ENCODE measurements at places on chromosomes 5 and 9.
A peak's percentile ranks its signal among the peaks of the same experiment; 100 is the strongest.

GRCh38 chr5:172364773-172365172, 81.2 kb upstream of the UBTD2 start:
- no peak for DNase-seq

DNA sequence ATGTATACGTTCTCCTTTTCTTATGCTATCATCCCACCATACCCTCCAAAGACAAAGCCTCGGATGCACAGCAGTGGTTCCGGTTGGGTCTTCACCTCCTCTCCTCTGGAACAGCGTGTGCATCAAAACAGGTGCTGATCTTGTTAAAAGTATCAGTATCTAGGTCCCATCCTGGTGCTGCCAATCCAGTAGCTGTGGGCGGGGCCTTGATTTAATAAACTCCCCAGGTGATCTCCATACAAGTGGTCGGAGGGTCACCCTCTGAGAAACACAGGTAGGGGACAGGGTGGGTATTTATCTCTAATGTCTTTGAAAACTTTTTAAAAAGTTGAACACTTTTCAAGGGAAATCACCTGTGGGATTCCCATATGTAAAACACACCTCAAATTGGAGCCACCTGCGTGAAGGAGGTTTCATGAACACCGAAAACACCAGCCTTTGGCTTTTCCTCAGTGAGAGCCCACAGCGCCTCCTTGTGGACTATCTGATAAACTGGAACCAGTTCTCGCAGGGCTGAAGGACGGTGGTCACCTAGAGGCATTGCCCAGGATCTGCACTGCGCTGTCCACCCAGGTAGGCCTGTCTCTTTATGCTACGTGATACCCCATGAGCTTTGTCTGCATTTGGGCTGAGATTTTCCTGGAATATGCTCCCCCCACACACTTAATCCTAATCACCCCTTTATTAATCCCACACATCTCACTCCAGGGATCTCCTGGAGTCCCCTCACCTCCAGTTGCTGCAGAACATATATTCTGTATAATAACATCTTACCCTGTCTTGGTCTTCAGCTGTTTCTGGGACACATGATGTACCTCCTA, 80.5 kb upstream of the EPB41L4B start:
- DNase-seq = no peak

DNA sequence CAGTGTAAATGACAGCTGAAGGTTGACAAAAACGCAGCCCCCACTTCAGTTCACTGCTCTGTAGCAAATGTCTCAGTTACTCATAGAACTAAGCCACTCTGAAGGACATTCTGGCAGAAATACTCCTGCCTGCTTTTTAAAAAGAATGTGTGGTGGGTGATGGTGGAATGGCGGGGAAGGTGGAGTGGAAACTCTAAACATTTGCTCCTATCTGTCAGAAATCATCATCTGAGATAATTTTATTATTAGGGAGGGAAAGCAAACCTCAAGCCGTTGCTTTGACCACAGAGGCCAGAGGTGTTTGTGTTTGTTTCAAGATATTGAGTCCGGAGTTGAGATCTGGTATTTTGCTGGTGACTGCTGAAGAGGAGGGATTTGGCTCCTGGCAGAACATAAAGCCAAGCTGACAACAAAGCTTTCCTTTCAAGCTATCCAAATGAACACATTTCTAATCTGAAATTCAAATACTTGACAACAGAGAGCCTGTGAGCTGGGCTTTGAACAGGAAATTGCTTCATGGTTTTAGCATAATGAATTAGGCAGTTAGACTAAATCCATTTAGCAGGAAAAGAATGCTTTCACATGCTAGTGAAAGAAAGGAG, 362.7 kb downstream of the CSNK1G3 start:
- DNase-seq = no peak

DNA sequence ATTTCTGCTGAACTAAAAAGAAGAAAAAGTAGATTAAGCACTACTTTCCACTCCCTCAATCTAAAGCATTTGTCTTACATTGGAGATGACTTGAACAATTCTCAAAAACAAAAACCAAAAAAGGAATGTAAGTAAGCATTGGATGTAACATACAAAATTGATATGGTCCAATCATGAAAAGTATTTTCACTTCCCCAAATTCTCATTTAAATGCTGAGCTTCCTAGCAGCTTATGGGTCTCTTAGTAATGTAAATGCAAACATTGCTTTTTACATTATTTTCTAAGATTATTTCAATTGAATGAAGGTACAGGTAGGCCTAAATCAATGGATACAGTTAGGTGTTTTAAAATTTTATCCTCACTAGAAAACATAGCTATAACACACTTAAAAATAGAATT, 20.0 kb downstream of the ANKH start:
- DNase-seq = no peak

DNA sequence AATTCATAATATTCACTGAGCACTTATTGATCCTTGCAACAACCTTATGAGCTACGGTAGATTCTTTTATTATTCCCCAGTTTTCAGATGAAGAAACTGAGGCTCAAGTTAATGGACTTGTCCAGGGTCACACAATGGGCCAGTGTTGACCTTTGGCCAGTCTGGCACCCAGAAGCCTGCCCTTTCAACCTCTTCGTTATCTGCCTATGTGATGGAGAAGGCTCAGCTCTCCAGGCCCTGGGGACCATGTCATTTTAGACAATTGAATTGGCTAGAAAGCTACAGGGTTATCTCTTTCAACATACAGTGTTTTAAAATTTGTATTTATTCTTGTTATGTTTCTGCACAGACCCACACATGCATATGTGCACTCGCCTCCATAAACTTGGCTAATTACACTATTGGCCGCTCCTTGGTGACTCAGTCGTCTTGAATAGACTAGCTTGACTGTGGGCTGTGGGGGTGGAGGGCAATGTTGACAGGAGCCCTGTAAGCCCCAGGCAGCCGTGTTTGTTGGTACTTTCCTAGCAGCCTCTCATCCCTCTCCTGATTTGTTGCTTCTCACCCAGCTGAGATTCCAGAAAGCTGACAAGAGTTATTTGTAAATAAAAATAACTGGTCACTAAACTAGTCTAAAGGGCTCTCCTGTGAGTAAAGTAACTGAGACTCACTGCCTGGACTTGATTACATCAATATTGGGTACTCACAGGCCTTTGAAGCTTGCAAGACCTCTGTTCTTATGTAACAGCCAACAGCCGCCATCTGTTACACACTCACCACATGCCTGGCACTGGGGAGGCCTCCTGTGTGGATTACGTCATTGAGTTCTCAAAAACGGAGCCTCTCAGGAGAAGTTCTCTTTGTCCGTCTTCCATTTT, 8.5 kb upstream of the ANGPTL2 start:
- DNase-seq = no peak

- DNase-seq = no peak
Observed at GRCh38 chr5:32254881-32255539, 57.7 kb downstream of the MTMR12 start.

DNA sequence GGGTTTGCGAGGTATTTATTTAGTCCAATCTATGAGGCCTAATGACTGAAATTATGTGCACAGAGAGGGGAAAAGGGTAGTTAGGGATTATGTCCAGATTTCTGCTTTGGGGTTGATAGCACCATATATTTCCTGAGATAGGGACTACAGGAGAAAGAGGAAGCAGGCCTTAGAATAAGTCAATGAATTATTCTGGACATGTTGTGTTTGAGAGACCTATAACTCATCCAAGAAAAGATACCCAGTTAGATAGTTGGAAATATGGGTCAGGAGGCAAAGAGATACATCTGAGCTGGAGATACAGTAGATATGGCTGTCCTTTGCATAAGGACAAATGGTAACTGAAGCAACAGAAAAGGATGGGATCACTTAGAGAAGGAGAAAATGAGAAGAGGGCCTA, 53.1 kb downstream of the NR3C1 start:
- no peak for DNase-seq

GRCh38 chr9:72012646-72013045, 47.8 kb downstream of the C9orf57 start:
- DNase-seq = no peak

DNA sequence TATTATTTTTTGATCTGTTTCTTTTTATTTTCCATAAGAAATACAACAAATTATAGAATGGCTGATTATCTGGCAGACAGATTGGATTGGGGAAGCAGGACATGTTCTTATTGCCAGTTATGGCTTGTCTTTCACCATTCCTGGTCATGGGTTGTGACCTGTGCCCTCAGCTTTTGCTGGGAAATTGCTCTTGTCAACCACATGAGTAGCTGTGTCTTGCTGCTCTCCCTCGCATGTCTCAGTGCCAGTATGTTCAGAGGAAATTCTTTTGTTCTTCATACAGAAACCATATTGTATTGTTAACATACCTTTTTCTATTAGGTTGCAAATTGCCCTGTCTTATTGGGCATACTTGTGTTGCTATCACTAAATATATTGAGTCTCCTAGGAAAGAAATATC, 344.1 kb downstream of the OSTF1 start:
- no peak for DNase-seq

GRCh38 chr9:101530076-101530711, 3.5 kb upstream of the RNF20 start:
- DNase-seq = peak; percentile 61

GRCh38 chr5:17177501-17178372, 39.7 kb upstream of the BASP1 start:
- no peak for DNase-seq

GRCh38 chr5:21765406-21765805, 1087.7 kb downstream of the CDH12 start:
- no peak for DNase-seq

DNA sequence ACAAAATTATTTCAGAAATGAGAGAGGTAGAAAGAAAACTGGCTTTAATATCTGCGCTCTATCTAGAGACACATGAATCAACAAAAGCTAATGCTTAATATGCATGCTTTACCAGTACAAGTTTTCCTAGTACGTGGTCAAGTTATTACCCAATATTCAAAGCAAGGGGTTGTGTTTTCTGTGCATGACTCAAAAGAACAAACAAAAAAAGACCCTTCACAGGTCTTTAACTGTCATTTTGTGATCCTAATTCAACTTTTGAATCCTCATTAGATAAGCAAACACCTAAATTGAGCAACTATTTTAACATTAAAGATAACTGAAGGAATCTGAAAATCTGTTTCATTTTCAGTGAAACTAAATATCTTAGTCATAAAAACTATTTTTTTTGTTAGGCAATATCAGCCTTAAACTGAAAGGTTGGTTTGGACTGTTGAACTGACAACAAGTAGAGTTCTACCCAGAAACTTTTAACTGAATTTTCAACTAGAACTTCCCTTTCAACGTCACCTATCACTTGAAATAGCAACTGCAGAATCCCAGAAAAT, 12.5 kb downstream of the ST8SIA4 start:
- no peak for DNase-seq

DNA sequence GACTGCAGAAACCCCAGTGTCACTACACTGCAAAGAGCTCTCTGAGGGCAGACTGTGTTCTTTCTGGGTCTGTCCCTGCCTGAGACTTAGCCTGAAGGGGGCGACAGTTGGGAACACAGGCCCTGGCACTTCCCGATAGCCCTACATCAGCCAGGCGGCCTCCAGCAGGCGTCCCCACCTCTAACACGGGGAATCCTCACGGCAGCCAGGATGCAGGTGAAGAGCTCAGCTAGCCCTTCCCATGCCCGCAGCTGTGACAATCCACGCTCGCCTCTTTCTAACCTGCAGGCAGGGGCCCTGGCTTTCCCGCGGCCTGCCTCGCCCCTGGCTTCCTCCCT, 5.9 kb downstream of the MED22 start:
- no peak for DNase-seq

DNA sequence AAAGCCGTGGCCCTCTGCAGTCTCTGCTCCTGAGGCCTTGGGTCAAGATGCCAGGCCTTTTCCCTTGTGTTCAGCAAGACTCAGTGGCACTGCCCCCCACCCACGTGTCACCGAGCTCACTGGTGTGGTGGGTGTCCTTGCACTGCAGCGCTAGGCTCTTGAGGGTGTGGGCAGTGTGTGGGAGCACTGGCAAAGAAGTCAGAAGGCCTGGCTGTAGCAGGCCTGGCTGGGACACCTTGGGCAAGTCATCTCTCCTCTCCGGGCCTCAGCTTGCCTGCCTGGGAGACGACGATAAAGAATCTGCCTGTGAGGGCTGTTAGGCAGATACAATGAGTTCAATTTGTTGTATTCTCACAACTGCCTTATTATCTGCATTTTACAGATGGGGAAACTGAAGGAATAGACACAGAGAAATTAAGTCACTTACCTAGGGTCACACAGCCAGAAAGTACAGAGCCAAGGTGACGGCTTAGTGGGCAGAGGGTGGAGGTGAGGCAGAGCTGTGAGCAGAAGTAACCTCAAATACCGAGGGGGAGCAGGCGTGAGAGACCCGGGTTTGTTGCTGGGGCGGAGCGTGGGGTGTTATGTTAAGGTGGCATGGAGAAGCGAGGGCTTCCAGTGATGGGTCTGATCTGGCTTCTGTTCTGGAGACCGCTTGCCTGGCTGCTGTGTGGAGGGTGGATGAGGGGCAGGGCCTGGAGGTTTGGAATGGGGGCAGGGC, 1.4 kb downstream of the TSPAN17 start:
- DNase-seq = peak; percentile 45

DNA sequence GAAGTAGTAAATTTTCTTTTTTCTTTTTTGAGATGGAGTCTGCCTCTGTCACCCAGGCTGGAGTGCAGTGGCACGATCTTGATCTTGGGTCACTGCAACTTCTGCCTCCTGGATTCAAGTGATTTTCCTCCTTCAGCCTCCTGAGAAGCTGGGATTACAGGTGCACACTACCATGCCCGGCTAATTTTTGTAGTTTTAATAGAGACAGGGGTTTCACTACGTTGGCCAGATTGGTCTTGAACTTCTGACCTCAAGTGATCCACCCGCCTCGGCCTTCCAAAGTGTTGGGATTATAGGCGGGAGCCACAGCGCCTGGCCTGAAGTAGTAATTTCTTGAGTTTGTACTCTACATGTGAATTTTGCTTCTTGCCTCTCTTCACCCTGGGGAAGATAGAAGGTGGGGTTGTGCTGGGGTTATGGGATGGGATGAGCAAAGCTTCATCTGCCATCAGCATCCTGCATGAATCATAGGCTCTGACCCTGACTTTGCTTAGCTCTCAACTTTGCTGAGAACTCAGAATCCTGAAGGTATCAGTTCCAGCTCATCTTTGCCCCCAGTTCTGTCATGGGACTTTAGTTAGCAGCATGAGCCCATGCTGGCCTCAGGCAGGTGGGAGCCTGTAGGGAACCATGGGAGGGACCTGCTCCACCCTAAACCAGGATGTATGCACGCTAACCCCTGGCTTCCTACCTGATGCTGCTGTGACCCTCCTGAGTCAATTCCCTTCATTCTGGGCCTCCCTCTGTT, 9.3 kb upstream of the CCL21 start:
- DNase-seq = no peak

GRCh38 chr9:69980041-69980440, 63.6 kb upstream of the MAMDC2 start:
- no peak for DNase-seq

DNA sequence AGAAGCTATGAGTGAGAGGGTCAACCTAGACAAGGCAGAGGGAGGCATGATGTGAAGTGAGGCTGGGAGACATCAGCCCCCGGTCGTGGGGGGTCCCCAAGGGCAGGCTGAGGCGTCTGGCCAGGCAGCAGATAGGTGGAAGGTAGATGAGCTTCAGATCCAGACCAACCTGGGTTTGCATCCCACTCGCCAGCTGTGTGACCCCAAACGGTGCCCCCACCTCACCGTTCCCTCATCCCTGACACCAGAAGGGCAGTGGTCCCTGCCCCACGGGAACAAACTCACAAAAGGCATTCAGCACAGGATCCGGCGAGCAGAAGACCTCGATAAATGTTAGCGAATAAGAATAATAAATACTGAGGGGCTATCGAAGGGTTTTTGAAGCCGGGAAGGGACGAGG, 27.5 kb upstream of the LMX1B start:
- DNase-seq = no peak

- DNase-seq = no peak
Observed at GRCh38 chr5:81883371-81883770, 88.5 kb upstream of the ATG10 start.

Data from activated T-cell treated with anti-CD3 and anti-CD28 coated beads, Interleukin-2, amount 50 U/mL, for 1 hour (primary cell).